ENCODE measurements at places on chromosomes 5 and 9.

DNA sequence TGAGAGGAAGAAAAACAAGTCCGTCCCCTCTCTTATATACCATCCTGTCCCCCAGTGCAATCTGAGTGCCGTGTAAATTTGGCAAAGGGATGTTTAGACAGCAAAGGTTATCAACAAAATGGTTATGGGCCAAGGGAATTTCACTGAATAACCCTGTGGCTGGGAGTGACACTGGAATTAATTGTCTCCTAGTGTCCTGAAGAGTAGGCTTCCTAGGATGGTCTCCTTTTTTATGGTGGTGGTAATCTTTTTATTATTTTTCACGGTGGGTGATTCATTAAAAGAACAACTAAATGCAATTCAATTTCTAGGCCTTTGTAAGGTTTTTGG, 244.2 kb downstream of the PIK3R1 start:
- no peak for DNase-seq

- DNase-seq: no peak
These were observed 63.8 kb upstream of the RNF130 start for GRCh38 chr5:180135128-180135955.

DNA sequence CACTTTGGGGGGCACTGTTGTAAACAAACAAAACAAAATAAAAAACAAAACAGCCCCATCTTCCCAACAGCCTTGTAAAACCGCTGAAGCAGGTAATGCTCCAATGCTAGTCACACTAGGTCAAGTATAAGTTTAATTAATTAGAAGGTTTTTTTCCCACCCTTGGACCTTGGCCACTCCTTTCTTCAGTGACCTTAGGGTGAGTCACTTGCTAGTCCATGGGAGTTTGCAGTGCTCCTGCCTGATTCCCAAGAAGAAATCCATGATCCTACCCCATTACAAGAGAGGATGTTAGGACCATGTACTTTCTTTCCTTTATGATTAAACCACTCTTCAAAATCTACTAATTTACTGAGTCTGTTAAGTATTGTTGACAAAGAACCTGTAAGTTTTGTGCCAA, 192.2 kb upstream of the CDKN2B start:
- no peak for DNase-seq

GRCh38 chr5:179250561-179251225, 94.6 kb downstream of the ADAMTS2 start:
- DNase-seq: no peak

GRCh38 chr9:7209990-7210389, 452.2 kb downstream of the KDM4C start:
- DNase-seq: no peak

DNA sequence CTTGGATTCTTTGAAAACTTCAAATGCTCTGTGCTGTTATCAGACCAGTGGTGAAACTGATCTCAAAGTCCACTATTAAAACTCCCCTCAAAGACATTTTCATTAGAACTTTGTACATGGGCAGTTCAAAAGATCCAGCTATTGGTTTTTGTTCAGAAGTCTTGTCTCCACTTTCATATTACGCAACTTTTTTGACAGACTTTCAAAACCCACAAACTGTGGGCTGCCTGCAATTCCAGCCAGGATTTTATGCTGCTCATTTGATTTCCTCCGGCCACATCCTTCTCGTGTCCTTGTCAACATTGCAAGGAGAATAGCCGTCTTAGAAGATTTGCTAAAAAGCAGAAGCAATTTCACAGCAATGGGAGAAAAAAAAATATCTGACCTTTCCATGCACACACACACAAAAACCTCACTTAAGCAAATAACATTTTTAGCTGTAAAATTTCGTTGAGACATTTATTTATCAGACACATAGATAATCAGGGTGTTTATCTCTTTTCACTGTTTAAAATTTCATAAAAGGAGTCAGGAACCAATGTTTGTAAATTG, 1990.5 kb downstream of the MAT2B start:
- no peak for DNase-seq

GRCh38 chr5:1005904-1006655, 2.5 kb upstream of the NKD2 start:
- DNase-seq: no peak

DNA sequence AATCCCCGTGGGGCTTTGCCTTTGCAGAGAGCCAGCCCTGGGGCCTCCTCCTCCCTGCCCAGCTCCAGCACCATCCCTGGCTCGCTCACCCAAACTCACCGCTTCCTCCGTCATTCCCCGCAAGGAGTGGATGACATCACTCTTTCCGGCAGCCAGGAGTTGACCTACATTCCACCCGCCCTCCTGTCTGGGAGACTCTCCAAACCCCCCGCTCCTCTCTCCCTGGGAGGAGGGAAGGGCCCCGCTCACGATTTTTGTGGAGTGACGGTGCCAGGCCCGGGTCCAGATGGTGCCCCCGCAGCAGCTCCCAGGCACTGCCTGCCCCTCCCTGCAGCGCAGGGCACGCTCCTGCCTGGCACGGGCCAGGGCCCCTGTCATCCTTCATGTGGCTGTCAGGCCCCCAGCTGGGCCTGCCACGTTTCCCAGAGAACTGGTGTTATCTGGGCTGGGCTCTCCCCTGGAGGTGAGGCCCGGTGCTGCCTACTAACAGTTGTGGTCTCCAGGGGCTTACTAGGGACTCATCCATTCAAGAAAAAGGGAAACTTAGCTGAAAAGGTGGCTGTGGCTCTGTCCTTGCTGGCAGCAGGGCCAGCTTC, 52.3 kb downstream of the NTNG2 start:
- DNase-seq: no peak

DNA sequence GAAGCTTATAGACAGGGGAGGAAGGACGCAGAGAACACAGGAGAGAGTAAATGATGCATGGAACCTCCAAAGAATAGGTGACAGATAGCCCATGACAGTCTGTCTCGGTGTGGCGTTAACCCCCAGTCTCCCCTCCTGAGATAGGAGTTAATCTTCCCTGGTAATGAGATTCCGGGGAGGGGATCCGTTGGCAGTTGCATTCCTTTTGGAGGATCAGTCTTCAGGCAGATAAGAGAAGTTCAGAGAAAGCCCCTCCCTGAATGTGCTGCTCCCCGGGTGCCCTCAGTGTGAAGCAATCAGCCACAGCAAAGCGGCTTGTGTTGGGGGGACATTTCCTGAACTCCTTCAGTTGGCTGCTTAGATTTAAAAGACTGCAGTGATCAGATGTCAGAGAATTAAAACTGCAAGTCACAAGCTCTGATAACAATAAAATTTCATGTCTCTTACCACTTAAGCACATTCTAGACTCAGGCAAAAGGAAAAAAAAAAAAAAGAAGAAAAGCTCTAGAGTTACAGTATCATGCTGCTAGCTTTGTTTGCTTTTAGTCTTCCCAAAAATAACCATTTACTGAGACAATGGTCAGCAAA, 121.1 kb downstream of the EGFLAM start:
- peak; percentile 76 for DNase-seq

DNA sequence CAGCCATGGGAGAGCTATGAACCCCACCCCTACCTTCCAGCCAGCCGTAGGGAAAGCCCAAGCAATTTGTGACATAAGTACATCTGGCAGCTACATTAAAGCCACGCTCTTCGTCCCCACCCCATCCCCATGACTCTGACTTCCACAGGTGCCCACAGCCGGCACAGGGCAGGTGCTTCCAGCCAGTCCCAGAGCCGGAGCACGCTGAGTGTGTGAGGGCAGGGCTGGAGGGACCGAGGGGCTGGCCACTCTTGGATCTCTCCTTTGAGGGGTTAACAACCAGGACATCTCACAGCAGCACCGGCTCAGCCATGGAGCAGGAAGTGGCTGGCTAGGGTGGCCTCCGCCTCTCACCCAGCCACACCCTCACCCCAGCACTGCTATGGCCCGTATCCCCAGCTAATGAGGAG, 2.4 kb upstream of the FAM78A start:
- DNase-seq: no peak

DNA sequence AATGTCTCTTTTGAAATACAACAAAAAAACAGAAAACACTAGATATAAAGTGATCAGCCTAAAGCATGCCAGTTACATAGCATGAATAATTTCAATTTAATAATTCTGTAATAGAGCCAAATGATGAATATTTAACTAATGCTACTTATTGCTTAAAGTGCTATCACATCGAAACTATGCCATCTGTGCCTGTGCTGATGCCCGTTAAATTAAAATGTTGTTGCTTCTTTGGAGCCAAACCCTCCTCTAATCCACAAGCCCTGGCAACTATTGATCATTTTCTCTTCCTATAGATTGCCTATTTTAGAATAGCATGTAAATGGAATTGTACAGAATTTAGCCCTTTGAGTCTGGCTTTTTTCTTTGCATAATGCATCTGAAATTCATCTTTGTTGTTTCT, 356.2 kb downstream of the CHSY3 start:
- no peak for DNase-seq

GRCh38 chr5:67160985-67161384, 35.6 kb downstream of the CD180 start:
- no peak for DNase-seq

GRCh38 chr9:109751253-109751652, 28.7 kb upstream of the PALM2AKAP2 start:
- no peak for DNase-seq

DNA sequence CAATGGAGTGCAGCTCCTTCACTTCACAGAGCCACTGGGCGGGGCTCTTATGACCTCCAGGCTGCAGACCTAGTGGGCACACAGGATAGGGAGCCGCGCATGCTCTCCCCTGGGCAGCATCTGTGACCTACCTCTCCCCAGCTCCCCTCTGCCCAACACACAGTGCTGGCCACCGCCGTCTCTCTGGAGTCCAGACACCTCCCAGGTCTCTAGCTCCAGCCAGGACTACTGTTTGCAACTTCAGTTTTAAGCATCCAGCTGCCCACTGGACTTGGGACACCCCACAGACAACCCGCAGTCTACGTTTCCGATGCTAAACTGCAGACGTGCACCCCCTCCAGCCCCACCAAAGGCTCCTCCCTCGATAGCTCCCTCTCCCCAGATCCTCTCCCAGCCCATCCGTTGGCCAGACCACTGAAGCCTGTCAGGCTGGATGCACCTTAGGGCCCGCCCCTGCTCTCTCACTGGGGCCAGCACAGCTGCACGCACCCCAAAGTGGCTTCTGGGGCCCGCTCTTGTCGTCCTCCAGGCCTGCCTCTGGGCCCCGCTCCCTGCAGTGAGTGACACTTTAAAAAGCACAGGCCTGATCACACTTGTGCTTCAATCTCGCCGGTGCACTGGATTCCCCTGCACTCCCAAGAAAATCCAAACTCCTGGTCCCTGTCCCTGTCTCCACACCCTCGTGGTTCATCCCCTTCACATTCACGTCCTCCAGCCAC, 11.3 kb downstream of the FLT4 start:
- DNase-seq: no peak

GRCh38 chr9:6978591-6978990, 220.8 kb downstream of the KDM4C start:
- DNase-seq: no peak

DNA sequence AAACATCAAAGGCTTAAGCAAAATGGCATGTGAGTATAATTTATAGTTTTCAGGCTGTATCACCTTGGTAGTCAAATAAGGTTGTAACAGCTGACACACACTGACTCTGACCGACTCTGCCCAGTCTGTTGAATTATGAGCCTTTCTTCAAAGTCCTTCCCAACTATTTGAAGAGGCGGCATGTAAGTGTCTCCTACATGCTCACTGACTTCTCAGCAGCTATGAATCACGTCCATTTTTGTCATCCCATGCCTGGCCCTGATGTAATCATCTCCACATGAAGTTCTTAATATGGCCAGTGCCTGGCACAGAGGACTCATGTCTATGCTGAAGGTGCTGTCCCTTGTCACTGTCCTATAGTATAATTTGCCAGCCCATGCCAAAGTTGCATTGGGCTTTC, 5.1 kb upstream of the PTBP3 start:
- no peak for DNase-seq

DNA sequence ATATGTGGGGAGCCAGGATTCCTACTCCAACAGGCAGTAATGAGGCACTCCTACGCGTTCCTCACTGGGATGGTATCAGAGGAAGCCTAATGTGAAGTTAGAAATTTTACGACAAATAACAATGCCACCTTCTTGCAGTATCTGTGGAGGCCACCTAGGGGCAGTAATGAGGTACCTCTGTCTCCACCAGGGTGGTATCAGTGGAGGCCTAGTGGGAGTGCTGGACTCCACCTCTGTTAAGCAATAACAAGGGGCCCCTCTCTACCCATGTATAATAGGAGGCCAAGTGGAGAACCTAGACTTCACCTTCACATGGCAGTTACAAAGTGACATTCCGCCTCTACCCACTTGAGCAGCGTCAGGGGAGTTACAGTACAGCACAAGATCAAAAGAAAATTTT, 147.9 kb downstream of the PLPPR1 start:
- peak; percentile 5 for DNase-seq

DNA sequence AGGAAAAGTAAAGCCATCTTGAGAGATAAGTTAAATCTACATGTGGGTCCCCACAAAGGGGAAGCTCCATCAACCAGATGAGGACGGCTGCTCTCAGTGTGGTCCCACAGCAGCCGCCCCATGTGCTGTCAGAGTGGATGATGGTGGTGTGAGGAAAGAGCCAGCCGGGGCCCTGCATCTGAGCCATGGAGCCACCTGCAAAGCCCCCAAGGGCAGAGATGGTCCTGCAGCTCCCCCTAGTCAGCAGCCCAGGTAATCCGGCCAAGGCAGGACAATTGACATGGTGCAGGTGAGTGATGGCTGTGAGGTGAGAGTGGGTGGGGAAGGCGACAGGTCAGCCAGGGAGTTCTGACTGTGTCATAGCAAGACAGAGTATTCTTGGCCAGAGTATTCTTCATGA, 458.8 kb downstream of the ICE1 start:
- no peak for DNase-seq

- no peak for DNase-seq
These were observed 3.7 kb downstream of the C5orf46 start for GRCh38 chr5:147902609-147903115.

GRCh38 chr5:126233256-126233655, 190.0 kb upstream of the GRAMD2B start:
- DNase-seq: no peak

- DNase-seq: no peak
These were observed 4.1 kb upstream of the OLFM1 start for GRCh38 chr9:135083241-135083810.

- DNase-seq: no peak
These were observed 313.8 kb downstream of the ASTN2 start for GRCh38 chr9:117101008-117101407.

DNA sequence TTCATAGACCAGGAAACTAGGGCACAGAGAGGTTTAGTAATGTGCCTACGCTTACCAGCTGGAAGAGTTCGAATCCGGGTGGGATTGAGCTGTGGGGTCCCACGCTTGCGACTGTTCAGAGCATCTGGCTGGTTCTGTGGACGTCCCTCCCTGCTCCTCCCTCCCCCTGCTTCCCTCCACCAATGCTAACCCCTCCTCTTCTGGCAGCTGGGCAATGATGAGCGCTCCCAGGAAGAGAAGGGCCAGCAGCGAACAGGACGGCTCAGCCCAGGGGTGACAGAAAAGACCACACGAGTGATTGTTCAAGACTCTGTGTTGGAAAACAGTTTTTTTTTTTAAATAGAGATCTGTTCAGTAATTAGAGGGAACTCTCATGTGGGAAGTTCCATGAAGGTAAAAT, 6.9 kb downstream of the FAM163B start:
- DNase-seq: no peak

DNA sequence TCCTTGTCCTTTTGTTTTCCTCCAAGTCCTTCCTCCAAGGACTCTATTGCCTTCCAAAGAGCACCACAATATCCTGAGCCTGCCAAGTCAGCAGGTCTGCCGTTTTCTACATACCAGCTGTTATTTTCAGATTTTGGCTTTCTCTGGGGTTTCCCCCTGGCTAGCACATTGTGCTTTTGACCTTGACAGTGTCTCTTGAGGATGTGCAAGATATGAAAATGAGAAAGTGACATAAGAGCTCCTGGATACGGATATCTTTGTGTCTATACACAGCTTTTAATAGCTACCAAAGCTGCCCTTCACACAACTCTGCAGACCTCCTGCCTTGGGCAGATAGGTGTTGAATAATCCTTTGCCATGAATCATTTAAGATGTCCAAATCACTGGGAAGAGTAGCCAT, 67.0 kb downstream of the HAPLN1 start:
- DNase-seq: no peak

Measured in Jurkat, Clone E6-1 (cell line).